Eye (tissue), 1 donor: ENCODE measurements at places on chromosomes 1 and 21.

DNA sequence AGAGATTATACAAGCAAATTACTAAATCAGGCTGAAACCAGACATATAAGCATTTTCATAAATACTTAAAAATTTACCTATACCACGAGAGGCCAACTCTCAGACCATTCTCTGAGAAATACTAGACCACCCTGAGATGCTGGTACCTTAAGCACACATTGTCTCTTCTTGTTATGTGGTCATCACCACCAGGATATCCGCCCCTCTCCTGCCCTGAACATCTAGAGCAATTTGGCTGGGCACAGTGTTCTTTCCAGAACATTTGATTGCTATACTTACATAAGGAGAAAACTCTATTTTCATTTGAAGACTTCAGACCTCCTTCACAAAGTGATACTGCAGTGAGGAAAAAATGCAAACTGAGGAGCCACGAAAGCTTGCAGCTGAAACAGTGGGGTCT is 36.2 kb upstream of the DUSP10 start:
- DNase-seq = no peak

GRCh38 chr21:35565204-35565611 is 495.1 kb downstream of the SETD4 start:
- DNase-seq = no peak

DNA sequence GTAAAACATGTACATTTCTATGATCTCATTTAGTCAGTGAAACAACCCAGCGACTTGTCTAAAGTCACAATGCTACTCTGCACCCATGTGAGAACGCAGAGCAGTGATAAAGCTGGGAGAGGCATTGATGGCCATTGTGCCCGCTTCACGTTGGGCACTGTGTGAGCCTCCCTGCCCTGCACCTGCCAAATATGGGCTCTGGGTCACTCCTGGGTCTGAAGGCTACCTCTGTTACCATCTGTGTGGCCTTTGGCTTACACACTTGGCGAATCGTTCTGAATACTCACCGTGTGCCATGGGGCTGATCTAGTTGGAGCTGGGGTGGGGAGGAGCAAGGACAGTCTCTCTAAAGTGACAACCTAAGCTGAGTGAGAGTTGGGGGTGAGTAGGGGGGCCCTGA is 29.9 kb downstream of the PCSK9 start:
- DNase-seq = no peak

DNA sequence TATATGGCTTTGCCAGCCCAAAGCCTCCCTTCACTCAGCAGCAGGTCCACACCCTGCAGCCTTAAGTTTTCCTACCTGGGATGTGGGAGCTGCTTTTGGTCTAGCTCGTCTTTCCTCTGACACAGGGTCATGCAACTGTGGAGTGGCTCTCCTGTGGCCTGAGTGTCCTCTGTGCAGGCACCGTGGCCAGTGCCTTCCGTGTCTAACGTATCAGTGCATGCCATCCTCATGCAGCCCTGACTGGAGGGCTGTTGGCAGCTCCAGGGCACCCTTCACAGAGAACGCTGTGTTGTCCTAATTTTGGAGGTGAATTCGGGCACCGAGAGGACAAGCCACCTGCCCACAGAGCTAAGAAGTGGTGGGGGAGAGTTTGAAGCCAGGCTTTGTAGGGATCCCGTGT is 25.7 kb upstream of the C1orf174 start:
- no peak for DNase-seq

- DNase-seq = no peak
These were observed 631 bp upstream of the KRTAP10-9 start for GRCh38 chr21:44626262-44626661.

GRCh38 chr1:210814382-210815123 is 319.4 kb downstream of the KCNH1 start:
- DNase-seq = no peak
